ENCODE measurements at places on chromosomes 6 and 20. TPM values are rescaled to one million over a fixed set of nuclear protein-coding genes. Genes with fewer than 3 reads are reported as not detected.

SNAP25 gene
- 1.8 TPM for polyA plus RNA-seq

PLN gene
- polyA plus RNA-seq: 1,272 TPM

DNA sequence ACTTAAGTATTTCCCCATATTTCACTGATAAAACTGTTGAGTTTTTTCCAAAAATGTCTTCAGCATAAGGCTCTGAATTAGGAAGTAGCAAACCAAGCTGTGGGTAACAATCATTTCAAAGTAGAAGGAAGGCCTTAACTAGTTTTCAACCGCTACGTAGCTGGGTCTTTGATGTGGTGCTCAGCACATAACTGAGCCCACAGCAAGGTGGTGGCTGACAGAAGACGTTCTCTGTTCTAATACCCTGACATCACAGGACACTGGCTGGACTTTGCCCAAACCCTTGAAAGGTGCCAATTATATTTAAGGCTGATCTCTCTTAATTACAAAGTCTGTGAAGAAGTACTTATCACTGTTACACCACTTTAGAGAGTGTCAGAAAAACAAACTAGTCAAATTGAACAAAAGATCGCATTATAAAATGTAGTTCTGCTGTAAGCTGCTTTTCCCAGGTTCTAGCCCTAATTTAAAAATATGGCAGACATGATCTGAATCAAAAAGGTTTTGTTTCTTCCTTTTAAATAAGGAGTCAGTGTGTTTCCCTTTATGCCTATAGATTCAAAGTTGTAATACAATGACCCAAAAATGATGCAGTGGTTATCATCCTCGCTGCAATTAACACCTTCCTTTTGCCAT lies 26.7 kb downstream of the MAN1A1 start:
- DNase-seq: no peak

DNA sequence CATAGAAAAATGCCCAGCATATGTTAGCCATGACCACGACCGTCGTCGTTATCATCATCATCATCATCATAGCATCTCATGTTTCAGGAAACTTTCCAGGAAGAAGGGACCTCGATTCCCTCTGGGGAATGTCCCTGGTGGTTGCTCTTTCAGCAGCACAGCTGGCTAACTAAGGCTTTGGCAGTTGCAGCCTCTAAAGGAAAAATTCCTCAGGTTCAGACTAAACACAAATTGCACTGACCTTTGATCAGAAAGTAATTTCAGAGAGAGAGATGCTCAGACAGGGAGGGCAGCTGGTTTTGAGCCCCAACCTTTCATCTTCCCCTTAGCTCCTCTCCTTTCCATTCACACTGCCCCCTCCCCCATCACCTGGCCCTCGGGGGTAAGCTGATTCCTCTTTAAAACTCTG lies 5.6 kb upstream of the CFB start:
- no peak for DNase-seq

DNA sequence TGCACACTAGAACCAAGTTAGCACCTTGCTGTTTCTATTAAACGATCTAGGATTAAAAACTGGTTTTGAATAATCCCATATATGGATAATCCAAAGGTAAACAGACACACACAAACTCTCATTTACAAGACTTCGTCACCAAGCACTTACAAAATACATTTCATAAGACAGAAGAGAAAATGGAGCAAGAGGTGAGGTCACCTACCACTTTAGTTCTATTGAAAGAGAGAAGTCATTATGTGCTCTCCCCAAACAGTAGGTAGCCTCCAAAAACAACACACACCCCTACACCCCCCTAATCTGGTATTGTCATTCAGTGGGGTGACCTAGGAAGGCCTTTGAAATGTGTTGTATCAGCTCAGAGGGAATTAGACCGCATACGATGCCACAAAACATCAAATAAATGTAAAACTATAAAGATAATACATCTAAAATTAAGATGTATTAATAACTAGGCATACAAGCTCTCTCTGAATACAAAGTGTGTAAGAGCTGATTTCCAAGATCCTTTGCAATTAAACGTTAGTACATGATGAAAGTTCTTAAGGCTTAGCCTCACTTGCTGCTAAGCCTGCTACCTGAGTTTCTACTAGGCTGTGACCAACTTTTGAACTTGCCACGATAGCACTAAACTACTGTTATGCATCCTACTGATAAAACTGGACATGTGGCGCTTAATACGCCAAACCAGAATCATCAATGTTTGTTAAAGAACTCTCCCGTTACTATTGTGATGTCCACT lies 1.6 kb downstream of the SRPK1 start:
- no peak for DNase-seq

DNA sequence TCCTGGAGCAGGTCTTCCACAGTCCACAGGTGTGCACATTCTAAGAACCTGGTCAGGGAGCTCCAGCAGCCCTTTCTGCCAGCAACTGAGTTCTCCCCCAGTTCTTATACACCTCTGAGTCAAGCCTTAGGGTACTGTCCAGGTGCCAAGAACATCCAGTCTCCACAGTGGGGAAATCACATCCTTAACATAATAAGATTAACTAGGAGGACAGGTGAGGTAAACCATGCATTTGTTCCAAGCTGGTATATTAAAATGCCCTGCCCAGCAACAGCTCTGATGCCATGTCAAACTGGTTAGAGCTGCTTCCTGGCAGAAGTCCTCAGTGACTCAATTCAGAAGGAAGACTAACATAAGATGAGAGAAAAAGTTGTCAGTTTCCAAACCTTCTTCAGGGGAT lies 303.9 kb upstream of the SGK1 start:
- DNase-seq: no peak
